ENCODE measurements at places on chromosomes 16 and 17.

- no peak for DNase-seq
Measured at GRCh38 chr17:51842763-51843162, 315.8 kb downstream of the CA10 start.

- no peak for DNase-seq
Measured at GRCh38 chr17:40567377-40567776, 2.1 kb upstream of the CCR7 start.

DNA sequence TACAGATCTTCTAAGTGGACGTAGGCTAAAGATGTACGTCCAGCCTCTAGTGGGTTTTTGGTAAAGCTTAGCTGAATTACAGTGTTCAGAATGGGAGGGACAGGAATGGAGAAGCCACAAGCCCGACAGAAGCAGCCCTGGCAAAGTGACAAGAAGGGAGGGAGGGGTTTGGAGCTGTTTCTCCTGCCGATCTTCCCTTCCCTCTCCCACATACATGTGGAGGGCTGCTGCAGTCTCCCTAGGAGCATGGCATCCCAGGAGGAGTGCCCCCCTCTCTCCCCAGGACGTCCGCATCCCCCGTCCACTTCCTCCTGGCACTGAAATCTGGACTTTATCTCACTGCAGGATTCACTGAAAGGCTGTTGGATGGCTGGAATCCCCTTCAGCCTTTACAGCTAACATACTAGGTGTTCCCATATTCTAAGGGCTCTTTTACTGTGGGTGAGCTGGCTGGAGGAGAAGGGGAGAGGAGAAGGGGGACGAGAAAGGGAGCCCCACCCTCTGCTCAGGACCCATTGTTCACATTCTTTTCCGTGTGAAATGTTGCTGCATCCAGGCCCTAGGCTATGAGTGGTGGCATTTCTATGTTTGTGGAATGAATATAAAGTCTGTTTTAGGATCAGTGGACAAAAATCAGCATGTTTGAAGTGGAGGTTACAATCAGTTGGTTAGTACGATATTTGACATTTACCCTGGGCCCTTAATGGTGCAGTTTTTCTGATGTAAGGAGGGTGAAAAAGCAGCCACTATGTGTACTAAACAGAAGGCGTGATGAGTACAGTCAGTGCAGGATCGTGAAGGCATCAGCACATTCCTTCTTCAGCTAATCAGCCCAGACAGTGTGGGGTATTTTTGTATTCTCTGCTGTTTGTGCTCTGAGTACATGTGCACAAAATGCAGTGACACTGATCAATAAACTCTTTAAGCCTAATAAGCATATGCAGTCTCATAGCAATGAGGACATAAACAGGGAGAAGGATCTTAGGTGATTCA lies 94.6 kb downstream of the SPECC1 start:
- no peak for DNase-seq

DNA sequence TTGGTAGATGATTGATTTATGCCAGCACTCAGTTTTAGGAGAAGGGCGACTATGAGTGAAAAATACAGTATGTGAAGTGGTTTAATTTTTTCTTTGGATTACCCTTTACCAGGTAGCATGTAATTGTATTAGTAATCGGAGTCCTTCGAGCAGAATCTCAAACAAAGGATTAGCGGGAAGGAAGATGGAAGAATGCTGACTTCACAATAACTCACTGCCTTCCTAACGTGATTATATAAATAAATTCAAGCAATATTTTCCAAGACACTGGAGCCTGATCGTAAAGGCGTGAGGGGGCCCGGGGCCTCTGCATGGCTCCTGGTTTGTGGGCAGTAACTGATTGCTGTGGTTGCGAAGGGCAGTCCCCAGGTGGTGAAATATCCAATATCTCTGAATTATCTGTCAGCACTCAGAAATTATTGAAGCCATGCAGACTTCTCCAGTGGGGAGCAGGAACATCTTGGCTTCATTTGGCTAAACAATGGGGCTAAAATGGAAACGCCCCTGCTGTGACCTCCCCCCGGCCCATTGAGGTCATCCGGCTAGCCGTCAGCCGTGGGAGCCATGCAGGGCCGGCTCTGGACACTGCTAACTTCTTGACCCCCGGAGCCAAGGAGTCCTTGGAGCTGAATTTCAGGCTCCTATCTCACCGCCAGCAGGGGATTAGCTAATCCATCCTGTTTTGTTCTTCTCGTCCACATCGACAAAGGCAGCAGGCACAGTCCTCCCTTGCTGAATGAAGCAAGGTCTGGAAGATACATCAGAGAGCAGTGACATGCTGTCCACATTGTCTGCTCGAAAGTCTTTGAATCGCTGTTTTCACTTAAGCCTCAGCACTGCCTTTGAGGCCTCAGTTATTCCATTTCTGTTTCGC lies 295.9 kb upstream of the N4BP1 start:
- DNase-seq: no peak

GRCh38 chr17:66542129-66542966 lies 239.9 kb downstream of the PRKCA start:
- no peak for DNase-seq
